ACHN (cell line): ENCODE measurements at places on chromosomes 5 and 9.

- DNase-seq: peak; percentile 1
Observed at GRCh38 chr5:54159153-54159892, 151.1 kb downstream of the ARL15 start.

DNA sequence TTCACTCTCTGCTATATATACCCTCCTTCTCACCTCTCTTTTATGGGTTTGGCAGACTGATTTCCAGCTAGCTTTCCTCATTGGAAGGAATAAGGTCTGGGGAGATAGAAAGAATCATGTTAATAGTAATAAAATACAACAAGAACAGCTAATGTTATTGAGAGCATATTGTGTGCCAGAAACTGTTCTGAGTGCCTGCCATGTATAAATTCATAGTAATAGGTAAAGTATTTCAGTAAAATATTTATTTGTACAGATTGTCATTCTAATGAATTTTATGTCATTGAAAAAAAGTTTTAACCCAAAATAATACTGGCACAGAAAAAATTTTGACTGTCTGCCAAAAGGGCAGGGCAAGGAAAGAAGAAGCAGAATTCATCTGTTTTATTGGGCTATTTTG, 834.9 kb upstream of the ZNF608 start:
- no peak for DNase-seq

GRCh38 chr5:82560561-82560960, 282.4 kb upstream of the RPS23 start:
- no peak for DNase-seq

- peak; percentile 59 for DNase-seq
Observed at GRCh38 chr9:3863111-3863528, 337.3 kb upstream of the RFX3 start.

DNA sequence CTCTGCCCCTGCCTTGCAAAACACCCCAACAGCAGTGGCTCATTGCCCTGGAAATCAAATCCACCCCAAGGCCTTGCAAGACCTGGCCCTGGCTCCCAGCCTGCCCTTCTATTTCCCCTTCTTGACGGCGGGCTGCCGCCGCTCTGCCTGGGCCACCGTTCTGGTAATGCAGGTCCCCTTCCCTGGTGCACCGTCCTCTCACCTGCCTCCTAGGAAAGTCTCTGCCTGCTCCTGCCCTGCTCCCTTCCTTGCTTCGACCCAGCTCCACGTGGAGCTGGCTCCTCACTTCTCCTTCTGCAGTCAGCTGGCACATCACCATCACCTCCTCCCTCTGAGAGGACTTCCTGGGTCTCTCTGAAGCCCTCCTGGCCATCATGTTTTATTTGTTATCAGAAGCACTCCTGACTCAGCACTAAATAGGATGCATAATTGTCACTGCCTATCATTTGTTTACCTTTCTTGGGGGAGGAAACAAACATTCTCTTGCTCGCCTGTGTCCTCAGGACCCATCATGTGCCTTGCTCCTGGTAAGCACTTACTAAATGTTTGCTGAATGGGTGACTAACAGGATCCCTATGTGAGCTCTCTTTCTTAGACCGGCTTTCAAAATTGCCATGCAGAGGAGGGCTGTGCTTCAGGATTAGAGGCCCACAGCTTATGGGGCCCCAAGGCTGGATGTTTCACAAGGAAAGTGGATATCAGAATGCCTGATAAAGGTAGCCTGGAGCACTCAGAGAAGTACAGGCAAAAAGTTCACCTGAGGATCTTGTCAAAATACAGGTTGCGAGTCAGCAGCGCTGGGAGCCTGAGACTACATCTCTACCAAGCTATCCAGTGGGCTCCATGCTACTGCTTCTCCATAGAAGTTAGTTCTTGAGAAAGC, 19.6 kb upstream of the C5orf47 start:
- DNase-seq: no peak

GRCh38 chr9:135254176-135255032, 166.9 kb downstream of the OLFM1 start:
- DNase-seq: no peak

GRCh38 chr9:19048966-19049916, at the start of gene RRAGA:
Gene RRAGA (plus strand): TSS chr9:19049427. CDS start chr9:19049660, 233 bp downstream.
- peak; percentile 95 for DNase-seq

- no peak for DNase-seq
Observed at GRCh38 chr5:92801911-92802310, 779.1 kb downstream of the NR2F1-AS1 start.

DNA sequence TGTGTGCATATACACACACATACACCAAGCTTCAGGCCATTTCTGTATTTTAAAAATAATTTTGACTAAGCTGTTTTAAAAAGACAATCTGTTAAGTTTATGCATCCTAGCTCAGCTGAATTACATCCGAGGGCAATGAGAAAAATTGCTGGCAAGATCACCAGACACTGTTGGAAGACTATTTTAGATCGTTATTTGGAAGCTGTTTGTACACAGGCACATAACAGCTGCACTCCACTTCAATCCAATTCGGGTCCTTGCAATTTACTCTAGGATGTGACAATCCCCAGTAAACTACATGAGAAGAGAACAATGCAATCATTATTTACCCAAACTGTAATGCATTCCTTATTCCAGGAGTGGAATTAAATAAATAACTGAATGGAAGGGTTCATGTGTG, 79.3 kb upstream of the RASA1 start:
- no peak for DNase-seq

GRCh38 chr9:114166103-114166470, 10.8 kb downstream of the COL27A1 start:
- DNase-seq: no peak

- DNase-seq: no peak
Observed at GRCh38 chr9:121813519-121814210, 162.2 kb downstream of the DAB2IP start.

DNA sequence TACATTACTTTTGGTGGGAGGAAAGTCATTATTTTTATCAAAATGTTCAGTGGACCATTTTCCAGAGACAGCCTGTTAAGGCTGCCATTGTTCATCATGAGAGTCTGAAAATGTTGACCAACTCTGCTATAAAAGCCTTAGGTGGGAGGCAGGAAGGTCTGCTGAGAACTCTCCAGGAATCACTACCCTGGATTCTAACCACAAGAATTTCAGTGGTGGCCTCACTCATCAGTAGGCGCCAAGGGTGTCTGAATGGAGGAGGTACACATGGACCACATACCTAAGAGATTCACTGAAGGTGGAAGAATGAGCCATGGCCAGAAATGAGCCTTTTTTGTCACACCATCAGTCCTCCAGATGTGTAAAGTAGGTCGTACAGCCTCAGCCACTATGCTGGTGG, 21.0 kb upstream of the TLX3 start:
- DNase-seq: no peak

GRCh38 chr5:73691302-73692080, 65.5 kb downstream of the ARHGEF28 start:
- no peak for DNase-seq

GRCh38 chr9:26685818-26686217, 206.8 kb downstream of the CAAP1 start:
- DNase-seq: no peak

DNA sequence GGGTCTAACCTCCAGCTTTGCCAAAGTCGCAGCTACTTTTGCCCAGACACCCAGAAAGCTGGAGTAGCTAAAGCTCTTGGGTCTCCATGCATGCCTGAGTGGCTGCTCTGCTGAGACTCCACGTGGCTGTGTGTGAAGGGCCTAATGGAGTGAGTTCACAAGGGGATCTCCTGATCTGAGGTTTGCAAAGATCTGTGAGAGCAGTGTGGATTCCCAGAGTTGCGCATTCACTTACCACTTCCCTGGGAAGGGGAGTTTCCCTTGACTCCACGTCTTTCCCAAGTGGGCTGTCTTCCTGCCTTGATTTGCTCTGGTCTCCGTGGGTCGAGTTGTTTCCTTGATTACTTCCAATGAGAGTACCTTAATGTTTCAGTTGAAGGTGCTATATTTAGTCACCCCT, 17.6 kb upstream of the CDKN2B start:
- no peak for DNase-seq

GRCh38 chr9:113988385-113989016, 89.6 kb downstream of the AMBP start:
- DNase-seq: no peak

DNA sequence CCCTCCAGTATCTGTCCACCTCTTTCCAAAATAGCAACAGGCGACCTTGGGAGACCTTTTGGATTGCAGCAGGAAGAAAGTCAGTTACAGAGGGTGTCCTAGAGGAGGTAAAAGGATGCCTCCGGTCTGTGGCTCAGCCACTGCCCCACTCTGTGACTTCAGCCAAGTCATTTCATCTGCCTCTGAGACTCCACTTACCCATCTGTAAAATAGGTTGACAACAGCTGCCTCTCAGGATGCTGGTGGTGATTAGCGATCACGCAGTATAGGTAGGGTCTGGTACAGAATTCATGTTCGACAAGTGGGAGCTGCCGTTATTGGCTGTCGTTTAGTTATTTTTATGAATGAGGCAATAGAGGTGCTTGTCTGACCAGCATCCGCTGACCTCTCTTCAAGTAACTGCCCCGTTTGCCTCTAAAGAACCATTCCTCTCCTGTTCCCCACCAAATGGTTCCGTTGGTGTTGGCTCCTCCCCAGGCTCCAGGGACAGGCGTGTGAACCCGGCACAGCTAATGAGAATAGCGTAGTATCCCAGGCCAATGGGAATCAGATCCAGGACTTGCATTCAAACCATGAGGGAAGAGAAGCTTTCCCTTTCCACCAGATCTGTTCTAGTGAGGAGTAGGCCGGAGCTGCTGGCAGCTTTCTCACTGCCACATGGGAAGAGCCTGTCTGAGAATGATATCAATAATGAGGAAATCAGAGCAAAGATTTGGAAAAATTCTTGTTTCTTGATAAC, 64.1 kb downstream of the SMIM23 start:
- no peak for DNase-seq
